ENCODE measurements at places on chromosomes 4 and X. TPM values are rescaled to one million over a fixed set of nuclear protein-coding genes. Genes with fewer than 3 reads are reported as not detected.

DNA sequence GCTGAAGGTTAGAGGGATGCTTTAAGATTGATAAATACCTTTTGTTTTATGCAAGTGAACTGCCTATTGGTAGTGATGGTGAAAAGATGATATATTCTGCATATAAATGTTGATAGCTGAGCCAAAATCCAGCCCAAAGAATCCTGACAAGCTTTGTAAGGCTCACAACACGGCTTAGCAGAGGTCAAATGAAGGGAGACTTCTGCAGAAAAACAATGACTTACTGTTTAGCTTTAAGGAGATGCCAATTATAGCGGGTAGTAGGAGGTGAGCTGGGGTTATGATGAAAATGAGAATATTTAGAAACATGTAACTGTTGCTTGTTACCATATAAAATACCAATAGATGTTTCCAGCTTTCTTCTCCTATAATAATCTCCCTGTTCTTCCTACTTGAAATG is 97.1 kb downstream of the AFF1 start:
- DNase-seq = no peak

GRCh38 chr4:119477412-119478053 is 151.1 kb downstream of the PDE5A start:
- DNase-seq = no peak

GRCh38 chrX:153179131-153179530 is at the start of gene MAGEA1:
Gene MAGEA1 (plus strand): TSS chrX:153179284. CDS start chrX:153182390, 3,106 bp downstream.
- DNase-seq = no peak

GRCh38 chrX:276581-277201 is 4.5 kb upstream of the PLCXD1 start:
- DNase-seq = peak; percentile 61

DNA sequence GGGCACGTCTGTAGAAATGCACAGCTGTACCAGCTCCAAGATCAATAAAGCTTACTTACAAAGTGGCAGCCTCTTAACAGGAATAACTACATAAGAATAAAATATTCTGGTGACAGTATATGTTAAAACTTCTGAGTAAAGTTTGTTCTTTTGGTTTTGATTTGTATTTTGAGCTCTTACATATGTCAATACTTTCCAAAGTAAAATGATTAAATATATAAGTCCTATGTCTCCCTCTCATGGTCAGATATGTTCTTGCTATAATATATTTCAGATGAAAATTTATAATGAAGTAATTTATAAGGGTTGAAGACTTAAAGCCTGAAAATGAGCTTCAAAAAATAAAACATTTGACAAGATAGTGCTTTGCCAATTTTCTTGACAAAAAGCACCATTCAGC is 254.4 kb downstream of the NPFFR2 start:
- DNase-seq = peak; percentile 11

- no peak for DNase-seq
These were observed 549.1 kb upstream of the EPHA5 start for GRCh38 chr4:66219401-66219800.

- no peak for DNase-seq
These were observed 149.3 kb downstream of the SOWAHB start for GRCh38 chr4:76748649-76749048.

DNA sequence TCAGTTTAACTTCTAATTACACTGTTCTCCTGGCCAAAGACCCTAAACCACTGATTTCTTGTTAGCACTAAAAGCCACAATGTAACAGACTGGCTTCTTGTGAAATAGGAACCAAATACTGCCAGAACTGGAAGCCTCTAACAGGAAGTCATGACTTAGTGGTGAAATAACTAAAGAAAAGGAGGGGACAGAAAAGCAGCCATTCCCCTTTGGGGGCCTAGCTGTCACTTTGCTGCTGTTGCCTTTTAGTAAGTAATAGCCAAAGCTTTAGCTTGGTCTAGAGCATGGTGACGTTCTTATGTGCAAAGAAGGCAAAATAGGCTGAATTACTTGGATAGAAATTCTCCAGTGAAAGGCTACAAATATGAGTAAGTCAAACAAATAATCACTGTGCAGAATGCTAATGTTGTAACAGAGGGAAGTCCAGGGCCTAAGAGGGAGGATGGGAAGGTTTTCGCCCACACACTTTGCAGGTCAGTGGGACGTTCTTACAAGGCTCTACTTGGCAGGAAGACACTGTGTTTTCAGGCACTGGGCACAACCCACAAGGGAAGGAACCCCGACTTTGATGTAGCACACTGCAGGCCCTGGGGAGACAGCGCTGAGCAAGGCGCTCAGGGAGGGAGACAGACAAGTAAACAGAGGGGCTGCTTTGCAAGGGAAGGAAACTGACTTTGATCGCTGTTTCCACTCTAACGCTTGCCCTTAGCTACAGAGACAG is 16.7 kb downstream of the GAB3 start:
- DNase-seq = peak; percentile 77

DNA sequence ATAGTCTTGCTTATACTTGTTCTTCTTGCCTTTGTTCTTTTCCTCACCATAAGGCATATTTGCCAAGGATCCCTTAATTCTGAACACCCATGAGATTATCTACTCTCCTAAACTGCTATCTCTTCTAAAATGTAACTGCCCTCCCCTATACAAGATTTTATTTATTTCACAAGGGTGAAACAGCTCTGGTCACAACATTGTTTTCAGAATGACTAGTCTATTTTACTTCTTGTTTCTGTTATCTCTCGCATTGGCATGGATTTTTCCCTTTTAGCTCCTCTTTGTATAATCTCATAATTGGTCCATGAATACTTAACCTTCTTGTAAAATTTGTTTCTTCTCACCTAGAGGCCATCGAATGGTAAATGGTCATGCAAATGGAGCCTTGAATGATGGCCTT is 17.2 kb upstream of the COL25A1 start:
- DNase-seq = no peak

DNA sequence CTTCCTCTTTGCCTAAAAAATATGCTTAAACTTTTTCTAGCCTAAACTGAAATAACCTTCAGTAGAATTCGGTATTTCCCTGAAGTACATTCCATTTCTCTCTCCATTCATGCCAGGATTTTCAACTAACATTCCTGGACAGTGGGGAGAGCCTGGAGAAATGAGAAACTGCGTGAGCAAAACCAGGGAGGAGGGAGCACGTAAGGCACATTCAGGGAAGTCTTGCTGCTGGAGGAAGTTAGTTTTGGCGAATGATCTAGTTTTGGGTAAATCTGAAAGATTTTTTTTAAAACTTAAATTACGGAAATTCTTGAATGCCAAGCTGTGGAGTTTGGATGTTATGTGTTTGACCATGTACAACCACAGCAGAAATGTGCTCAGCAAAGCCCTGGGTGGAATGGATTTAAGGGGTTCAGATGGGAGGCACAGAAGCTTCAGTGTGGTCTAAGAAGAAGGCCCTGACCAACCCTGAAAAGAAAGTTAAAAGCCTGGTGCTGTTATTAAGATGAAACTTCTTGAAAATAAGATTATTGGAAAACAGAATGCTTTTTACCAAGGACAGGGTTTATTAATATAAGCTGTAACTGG is 347.8 kb downstream of the ANK2 start:
- no peak for DNase-seq

DNA sequence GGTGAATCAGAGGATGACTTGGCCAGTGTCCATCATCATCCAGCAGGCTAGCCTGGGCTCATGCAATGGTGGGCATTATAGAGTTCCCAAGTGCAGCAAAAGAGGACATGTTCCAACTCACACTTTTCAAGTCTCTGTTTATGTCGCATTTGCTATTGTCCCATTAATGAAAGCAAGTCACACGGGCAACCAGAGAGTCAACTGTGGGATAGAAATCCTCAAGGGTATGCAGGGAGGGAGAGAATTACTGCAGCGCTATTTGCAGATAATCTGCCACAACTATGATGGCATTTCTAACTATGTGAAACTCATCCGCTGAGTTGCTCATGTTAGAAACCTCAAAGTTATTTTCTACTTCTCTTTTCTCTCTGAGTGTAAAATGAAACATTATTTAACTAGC is 78.5 kb upstream of the TAB3 start:
- DNase-seq = no peak

GRCh38 chr4:118395057-118395644 is 42.3 kb upstream of the PRSS12 start:
- DNase-seq = no peak

DNA sequence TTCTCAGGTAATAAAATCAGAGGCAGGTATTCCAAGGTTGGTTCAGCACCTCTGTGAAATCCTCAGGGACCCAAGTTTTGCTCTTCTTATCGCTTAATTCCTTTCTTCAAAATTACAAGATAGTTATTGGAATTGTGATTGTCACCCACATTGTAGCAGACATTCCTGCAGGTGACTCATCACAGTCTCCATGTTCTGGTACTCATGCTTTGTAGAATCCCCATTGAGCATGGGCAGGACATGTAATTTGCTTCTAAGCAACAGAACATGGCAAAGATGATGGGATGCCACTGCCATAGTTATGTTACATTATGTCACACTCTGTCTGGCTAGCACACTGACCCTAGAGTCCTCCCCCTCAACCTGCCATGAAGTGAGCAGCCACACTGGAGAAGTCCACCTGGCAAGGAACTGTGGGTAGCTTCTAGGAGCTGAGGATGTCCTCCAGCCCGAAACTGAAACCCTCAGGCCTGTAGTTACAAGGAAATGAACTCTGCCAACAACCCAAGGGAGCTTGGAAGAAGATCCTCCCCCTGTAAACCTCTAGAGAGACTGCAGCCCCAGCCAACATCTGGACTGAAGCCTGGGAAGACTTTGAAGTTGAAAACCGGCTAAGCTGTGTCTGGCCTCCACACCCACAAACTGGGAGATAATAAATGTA is 58.3 kb upstream of the GUCY1A1 start:
- DNase-seq = no peak

DNA sequence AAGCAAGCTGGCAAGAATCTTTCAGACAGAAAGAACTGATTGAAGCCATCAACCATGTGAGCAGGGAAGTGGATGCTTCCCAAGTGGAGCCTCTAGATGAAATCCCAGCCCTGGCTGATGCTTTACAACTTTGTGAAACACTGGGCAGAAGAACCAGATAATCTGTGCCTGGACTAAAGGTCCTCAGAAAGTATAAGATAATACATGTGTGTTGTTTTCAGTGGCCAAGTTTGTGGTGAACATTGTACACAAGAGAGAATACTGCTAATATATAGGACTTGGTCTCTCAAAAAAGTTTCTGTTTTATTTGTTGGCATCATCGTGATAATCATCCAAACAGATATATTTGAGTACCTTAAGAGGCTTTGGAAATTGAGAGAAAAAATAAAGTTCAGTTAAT is 1367.8 kb upstream of the IGFBP7 start:
- DNase-seq = no peak

GRCh38 chr4:163808011-163808410 is 313.5 kb downstream of the TMA16 start:
- no peak for DNase-seq

DNA sequence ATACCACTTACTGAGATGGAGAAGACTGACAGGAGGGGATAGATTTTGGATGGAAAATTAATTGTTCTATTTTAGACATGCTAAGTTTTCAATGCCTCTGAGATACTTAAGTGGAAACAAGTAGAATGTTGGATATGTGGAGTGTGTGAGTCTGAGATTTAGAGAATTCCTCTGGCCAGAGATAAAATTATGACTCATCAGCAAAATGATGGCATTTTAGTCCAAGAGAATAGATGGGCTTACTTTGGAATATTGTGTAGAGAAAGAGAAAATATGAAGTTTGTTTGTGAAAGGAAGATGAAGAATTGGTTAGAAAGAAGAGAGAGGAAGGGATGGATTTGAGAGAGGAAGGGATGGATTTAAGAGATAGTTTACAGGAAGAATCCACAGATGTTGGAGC is 108.6 kb upstream of the PPP1R2C start:
- DNase-seq = no peak

GRCh38 chrX:21744060-21744459 is 13.9 kb downstream of the SMPX start:
- DNase-seq = no peak

- DNase-seq = peak; percentile 8
These were observed 5.8 kb downstream of the LAS1L start for GRCh38 chrX:65528705-65529340.

DNA sequence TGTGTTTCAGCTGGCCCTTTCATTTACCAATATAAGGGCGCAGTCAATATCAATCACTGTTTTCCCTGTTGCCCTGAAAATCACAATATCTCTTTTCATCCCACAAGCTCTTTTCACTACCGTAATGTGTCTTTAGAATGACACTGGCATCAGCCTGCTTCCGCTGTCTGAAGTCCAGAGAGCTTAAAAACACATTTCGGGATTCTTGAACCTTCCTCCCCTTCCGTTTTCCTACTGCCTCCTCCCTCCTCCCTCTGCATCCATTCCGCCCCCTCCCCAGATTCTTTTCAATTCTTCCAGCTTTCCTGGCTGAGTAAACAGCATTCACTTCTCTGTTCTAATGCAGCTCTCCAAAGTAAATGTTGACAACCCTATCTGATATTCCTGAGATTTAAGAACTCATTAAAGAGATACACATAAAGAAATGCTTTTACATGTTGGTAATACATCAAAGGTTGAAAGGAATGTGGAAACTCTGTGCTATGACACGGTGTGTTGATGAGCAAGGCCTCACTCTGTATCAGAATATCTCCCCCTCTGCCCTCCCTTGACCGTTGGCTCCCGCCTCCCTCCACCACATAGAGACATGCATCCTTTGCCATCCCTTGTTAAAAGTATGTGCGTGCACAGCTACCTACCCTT is 83.5 kb upstream of the SPRY1 start:
- no peak for DNase-seq

GRCh38 chr4:81472281-81473182 is 825 bp upstream of the RASGEF1B start:
- DNase-seq = no peak

DNA sequence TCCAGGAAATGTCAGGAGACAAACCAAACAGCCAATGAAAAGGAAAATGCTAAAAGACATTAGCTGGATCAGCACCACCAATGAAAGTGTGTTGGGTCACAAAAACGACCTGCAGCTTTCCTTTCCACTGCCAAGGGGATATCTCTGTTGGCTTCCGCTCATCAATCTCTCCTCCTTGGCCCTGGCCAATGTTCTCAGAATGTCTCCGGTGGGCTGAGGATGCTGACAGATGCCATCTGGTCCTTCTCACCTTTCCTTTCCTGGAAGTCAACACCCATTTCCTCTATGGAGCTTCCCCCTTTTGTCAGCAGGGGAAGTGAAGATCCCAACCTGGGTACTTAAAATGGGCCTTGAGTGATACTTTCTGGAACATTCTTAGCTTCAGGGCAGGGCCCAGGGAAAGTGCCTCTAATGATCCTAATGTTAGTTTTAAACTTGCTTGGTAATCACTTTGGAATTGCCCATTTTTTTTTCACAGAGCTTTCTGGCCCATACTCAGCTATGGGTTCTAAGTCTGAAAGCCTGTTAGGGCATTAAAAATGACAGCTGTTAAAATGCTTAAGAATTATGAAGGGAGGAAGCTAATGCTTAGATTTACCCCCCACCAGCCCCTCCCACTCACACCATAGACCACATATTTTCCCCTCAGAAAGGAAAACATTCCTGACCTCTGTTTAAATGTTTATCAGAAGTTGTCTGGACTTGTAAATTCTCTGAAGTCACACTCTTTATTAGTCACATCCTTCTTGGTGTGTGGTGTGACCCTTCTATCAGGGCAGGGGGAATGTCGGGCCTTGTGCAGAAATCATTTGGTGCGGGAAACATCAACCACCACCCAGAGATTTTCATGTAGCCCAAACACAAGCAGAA is 29.2 kb downstream of the IGFBP7 start:
- peak; percentile 92 for DNase-seq

The SMPX gene
- polyA plus RNA-seq = not detected

The PAK3 gene
- 1.5 TPM for polyA plus RNA-seq

The TRIM60 gene
- not detected for polyA plus RNA-seq

The ING2 gene
- polyA plus RNA-seq = 8.6 TPM

The PGAM4 gene
- polyA plus RNA-seq = 0.48 TPM

The FAM9C gene
- not detected for polyA plus RNA-seq

The FGF13 gene
- polyA plus RNA-seq = not detected

The SERPINA7 gene
- not detected for polyA plus RNA-seq

The CFAP47 gene
- not detected for polyA plus RNA-seq

The ZFX gene
- 23.5 TPM for polyA plus RNA-seq

All from mammary epithelial cell (primary cell).